ENCODE measurements at places on chromosomes 16 and 17.

DNA sequence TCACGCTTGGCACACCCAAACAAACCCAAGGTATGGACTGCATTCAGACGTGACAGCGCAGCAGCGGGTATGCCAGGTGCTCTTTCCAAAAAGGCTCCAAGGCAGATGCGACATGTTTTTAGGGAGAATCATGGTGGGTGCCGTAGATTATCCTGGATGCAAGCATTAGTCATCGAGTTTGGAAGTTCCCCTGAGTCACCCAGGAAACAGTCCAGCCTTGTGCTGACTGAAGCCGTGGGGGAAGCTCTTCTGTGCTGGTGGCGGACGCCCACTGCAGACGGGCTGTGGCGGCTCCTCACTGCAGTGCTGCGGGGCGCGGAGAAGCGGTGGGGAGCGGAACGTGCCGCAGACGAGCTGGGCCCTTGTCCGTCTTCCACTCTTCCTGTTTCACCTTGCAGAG is 13.9 kb downstream of the JPT2 start:
- DNase-seq, result no peak

DNA sequence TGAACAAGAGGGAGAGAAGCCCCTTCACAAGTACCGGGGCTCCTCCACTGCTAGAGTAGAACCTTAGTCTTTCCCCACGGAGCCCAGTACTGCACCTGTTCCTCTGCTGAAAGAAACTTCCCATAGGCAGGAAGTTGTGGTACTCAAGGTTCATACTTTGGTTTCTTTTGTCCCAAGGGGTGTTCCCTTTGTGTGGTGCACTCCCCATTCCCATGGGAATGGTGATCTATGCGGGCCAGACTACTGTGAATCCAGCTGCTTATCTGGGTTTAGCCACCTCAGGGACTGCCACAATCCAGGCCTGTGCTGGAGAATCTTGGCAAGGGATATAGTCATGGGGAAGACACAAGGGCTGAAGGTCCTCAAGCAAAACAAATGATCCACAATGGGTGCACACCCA is 110.6 kb downstream of the PHKB start:
- no peak for DNase-seq

DNA sequence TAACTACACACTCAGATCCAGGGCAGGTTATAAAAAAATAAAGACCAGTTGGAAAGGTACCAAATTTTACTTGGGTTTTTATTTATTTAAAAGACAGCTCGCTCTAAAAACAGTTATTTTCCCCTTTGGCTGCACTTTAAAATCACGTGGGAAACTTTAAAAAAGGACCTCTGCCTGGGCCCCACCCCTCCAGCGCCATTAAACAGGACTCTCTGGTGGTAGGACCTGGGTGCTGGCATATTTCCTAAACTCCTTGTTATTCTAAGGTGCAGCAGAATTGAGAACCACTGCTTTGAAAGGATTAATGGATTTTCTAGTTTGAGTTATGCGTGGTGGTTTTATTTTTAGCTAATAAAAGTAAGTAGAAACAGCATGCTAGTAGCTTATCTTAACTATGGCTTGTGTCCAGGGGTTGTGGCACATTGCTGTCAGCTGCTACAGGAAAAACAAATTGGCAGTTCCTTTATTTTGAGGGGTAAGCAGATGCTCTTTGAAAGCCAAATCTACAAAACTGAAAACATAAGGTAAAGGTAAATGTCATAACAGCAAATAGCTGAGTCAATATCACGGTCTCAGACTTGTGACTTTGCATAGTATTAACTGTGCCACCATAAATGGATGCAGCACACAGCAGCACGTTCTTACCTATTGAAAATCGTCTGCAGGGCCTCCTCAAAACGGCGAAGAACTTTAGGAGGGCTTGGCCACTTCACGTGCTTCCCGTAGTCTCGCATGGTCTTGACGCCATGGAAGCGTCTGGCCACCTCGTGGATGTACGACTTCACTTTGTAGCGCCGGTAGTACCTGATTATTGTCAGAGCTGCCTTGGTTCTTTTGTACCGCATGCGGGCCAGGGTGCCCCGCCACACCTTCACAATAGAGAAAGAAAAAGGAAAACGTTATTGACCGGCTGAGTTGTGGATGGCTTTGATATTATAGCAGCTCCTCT is 172.0 kb downstream of the CDK5R1 start:
- no peak for DNase-seq

- no peak for DNase-seq
Measured at GRCh38 chr16:66488505-66488904, 61.4 kb downstream of the BEAN1 start.

- peak; percentile 44 for DNase-seq
Measured at GRCh38 chr16:30041841-30042240, 10.8 kb upstream of the TLCD3B start.

GRCh38 chr16:51049678-51050376 is 101.2 kb downstream of the SALL1 start:
- no peak for DNase-seq

DNA sequence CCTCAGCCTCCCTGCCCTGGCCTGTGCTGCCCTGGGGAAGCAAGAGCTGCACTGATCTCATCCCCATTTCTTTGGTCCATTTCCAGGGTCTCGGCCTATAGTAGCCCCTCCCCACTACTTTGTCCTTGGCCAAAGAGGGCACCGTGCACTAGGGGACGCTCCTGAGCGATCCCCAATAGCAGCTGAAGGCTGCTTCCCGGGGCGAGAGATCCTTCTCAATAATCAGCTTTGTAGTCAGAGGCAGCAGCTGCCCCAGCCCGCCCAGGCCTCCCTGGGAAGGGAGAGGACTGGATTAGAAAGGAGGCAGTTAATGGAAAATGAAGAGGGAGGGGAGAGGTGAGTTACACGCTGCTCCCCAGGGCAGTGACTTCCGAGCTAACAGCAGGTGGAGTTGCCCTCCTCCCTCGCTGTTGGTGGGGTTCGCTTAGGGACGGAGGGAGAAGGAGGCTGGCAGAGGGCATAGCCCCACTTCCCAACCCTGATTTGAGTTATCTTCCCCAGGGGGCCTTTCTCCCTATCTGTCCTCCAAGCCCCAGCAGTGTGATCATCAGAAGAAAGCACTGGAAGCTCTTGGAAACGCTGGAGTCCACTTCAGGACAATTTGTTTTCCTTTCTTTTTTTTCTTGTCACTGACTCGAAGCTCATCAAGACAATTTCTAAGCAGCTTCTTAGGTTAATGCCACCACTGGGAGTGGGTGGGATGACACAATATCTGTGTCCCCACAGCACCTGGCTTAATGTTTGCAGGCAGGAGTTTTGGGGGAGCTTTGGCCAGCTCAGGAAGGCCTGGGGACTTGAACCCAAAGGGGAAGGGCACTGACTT is 2.6 kb downstream of the MXRA7 start:
- no peak for DNase-seq

All from hematopoietic multipotent progenitor cell treated with erythropoietin and hydrocortisone succinate and interleukin-3 and kit ligand, for 15 days (in vitro differentiated cells).